Activated T-helper 1 cell treated with anti-CD3 and anti-CD28 coated beads, Interleukin-2, amount 50 U/mL, for 16 hours (primary cell): ENCODE measurements at places on chromosomes 7 and 10.

- DNase-seq = no peak
Observed at GRCh38 chr10:23351926-23352519, 7.4 kb upstream of the C10orf67 start.

DNA sequence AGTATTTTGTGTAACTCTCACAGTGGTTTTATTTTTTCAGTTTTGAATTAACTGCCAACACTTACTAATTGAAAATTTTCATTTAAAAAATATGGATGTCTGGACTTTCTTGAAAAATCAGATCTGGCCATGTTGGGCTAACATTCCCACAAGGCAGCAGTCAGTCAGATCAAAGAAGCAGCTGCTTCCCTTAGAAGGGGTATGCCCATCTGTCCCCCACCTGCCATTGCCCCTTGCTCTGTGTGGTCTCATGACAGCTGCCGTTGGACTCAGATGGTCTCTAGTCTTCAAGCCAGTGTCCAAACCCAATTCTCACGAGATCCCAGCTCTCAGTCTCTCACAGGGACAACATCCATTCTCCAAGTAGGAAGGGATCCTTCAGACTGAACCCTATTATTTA is 212.1 kb upstream of the GHITM start:
- DNase-seq = no peak

DNA sequence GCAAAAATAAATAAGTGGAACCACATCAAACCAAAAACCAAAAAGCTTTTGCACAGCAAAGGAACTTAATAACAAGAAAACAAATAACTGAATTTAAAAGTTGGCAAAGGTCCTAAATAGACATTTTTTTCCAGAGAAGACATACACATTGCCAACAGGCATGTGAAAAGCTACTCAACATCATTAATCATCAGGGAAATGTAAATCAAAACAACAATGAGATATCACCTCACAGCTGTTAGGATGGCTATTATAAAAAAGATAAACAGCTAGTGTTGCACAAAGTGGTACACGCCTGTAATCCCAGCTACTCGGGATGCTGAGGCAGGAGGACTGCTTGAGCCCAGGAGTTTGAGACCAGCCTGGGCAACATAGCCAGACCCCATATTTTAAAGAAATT is 2.2 kb upstream of the SUN3 start:
- DNase-seq = no peak

GRCh38 chr7:17773289-17773626 is 167.0 kb downstream of the SNX13 start:
- no peak for DNase-seq

DNA sequence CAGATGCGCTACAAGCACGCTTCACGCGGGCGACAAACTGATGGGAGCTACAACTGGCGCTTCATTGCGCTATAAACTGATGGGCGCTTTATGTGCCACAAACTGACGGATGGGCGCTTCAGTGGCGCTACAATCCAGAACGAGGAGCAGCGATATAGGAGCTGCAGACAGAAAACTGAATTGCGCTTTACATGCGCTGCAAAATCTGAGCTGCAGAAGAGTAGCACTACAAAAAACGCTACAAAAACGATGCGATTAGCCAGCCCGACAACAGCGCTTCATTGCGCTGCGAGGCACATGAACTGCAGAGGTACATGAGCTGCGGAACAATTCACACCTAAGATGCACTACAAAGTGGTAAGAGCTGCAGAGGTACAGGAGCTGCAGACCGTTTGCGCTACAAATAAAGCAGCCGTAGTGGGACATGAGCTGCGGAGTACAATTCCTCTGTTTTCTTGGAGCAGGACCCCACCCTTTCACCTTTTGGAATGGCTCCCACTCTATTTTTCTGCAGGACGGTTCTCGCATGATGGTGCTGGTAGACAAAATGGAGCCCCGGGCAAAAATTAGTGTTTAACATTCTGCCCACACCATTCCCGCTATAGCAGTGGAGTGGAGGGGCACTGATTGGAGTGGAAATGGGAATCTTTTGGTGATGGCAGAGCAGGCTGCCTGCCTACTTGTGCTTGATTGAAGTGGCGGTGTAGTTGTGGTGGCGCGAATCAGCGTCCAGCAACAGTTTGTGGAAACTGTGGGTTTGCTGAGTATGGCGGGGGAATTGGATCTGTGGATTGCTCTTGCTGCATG is 1.2 kb upstream of the SGCE start:
- no peak for DNase-seq

- no peak for DNase-seq
Observed at GRCh38 chr7:132779164-132779563, 202.9 kb upstream of the PLXNA4 start.

GRCh38 chr7:148727501-148728278 is 29.0 kb downstream of the CUL1 start:
- no peak for DNase-seq

DNA sequence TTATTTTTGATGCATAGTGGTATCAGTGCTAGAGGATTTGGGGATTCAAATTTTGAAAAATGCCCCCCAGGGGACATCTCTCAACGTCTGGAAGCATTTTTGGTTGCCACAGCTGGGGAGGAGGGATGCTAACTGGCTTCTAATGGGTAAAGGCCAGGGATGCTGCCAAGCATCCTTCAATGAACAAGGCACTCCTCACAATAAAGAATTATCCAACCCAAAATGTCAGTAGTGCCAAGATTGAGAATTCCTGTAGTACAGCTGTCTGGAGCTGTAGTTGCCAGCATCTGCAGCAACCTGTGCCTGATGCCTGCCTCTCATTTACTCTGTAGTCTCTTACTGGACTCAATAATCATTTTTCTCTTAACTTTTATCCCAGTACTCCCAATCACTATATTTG is 53.5 kb downstream of the SEPTIN7 start:
- DNase-seq = no peak

- no peak for DNase-seq
Observed at GRCh38 chr7:20232848-20233247, 15.7 kb upstream of the MACC1 start.

DNA sequence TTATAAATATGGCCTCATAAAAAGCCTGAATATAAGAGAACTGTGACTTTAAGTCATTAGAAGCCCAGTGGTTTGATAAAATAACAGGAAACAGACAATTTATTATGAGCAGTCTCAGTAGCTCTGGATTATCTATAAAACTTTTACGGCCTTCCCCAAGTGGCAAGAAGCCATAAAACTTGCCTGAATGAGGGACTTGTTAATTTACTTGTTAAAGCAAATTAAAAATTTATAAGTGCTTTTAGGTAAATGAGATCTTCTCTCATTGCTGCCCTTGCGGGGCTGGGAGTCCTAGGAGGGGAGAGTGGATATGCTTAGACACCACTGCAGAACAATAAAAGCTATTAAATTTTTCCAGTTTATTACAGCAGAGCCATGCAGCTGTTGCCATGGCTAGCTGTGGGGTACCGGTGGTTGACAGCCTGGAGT is 499.9 kb downstream of the AUTS2 start:
- DNase-seq = no peak

- DNase-seq = no peak
Observed at GRCh38 chr10:55837273-55837672, 523.8 kb downstream of the ZWINT start.
